ENCODE measurements at places on chromosomes 2 and 18.
A peak's percentile ranks its signal among the peaks of the same experiment; 100 is the strongest.

DNA sequence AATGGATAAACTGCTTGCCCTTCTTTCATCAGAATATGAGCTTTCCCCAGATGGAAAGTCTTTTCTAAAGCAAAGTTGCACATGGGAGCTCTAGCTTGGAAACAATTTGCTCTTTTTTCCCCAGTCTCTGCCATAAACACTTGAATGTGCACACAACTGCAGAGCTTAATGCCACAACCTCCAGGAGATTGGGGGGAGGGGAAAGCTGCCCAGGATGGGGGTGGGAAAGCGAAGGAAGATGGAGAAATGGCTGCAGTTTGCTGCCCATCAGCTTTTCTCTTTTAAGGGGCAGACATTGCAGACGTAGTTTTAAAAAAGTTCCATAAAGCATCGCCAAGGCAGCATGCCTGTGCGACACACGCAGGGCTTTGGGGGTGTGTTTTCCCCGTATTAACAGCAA, 1.5 kb downstream of the ACKR3 start:
- no peak for DNase-seq

DNA sequence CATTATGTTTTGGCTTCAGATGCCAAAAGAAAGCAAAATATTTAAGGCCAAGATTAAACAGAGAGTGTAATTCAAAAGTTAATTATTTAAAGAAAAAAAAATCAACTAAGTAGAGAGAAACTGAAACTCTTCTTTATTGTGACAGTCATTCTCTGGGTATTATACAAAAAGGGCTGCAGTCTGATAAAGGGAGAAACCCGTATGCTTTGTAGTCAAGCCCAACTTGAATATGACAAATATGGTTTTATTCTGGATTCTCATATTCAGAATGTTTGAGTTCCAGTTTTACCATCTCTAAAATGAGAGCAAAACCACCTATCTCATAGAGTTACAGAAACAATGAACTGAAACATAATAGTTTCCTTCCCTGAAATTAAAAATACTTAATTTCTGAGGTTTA, 8.2 kb downstream of the CDH2 start:
- DNase-seq, result no peak

DNA sequence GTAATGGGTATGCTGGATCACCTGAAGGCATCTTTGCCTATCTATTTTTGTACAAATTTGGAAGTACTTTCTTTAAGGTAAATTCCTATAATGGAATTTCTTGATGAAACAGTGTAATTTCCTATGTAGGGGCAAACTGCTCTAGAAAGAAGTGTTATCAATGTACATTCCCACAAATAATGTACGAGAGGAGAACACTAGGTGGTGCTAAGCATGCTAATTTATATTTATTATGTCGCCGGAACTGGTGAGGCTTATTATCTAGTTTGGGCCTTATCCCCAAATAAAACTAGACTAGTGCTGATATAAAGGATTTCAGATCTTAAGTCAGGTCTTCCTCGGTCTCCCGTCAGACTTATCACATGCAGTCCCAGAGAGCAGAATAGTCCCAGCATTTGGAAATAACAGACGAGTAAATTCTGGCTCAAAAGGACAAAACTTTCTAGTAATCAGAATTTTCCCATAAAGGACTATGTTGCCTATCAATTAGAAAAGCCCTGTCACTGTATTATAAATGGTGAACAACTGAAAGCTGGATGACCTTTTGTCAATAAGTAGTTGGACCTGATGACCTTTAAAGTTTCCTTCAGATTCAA, 86.9 kb upstream of the RBBP8 start:
- DNase-seq, result no peak

DNA sequence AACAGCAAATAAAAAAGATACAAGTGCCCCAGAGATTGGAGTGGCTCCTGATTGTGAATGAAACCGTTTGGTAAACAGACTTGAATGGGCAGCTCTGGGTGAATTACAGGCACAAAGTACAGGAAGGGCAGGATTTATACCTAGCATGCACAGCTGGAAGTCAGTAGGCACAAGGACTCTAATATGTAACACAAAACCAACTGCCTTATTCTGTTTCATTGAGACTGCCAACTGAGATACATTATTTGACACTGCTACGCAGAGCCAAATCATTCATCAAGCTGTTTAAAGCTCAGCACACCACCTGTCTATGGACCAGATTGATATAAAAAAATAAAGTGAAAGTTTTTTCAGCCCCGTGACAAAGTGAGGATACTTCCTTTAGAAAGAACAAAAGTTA, 541.2 kb downstream of the NUP35 start:
- DNase-seq, result no peak

DNA sequence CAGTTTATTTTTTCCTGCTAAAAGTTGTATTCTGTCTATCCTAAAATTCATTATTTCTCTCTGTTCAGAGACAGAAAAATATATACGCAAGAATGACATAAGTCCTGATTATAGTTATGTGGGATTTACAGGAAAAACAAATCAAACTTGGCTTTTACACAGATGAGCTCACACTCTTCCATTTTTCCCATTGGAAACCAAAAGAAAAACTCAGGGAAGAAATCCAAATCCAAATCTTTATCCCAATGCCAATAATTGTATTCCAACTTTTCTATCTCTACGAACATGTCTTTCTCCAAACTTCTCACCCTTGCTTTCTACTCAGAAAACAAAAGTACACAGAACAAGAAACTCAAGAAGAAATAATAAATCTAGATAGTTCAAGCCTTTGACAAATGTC, 249.1 kb upstream of the TMEFF2 start:
- DNase-seq, result no peak

DNA sequence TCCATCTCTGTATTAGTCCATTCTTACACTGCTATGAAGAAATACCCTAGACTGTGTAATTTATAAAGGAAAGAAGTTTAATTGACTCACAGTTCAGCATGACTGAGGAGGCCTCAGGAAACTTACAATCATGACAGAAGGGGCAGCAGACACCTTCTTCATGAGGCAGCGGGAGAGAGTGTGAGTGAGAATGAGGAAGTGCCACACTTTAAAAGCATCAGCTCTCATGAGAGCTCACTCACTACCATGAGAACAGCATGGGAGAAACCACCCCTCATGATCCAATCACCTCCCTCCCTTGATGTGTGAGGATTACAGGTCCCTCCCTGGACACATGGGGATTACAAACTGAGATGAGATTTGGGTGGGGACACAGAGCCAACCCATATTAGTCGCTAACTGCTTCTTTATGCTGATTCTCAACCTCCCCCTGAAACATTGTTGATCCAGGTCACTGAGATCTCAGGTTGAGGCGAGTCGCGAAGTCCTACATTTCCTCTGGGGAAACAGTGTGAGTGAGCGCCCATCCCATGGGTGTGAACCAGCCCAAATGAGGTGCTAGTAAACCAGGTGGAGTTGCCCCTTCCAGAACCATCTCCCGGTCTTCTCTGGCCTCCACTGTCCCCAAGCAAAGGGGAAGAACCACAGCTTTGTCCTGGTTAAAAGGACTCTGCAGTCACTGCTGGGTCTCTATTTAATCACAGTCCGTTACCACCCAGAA, 123.8 kb downstream of the CAPN13 start:
- no peak for DNase-seq

GRCh38 chr2:19860022-19860421, 41.8 kb downstream of the TTC32 start:
- DNase-seq, result no peak

DNA sequence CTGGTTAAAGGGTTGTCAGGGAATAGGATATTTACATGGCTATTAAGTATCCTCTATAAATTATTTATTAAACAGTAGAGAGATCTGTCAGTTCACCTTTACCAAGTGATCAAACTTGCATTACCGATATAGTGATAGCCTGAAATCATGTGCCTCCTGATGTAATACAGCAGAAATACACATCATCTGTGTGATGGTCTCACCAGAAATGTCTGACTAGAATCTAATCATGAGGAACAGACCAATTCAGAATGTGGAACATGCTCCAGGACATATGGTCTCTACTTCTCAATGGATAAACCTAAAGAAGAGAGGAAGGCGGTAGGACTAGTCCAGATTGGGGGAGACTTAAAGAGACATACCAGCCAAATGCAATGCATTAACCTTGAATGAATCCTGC, 6.2 kb downstream of the VPS54 start:
- DNase-seq, result no peak

DNA sequence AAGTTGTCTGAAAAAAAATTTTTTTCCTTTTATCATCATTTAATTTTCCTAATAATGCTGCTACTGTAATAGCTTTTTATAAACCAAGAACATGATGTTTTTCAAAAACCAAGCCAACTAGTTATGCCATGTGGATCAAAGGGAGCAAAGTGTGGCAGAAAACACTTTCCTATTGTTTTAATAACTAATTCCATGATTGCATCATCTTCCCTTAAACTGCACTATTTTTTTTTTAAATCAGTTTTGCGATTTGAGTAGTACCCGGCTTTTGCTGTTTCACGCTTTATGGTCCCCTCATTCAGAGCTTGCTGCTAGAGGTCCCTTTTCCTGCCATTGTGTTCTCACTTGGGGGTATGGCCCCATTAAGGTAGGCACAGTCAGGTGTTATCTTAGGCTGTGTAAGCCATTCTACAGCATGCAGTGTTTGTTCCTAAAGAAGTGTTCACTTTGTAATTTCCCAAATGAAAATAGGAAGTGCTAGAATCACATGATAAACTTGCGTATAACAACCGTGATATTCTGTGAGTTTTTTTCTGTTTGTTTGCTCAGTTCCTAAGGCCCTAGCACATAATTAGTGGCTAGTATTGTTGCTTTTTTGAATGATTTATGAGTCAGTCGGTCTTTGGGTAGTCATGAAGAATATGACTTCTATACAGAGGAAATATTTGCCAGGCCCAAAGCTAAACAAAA, 225.8 kb downstream of the PTGR3 start:
- no peak for DNase-seq

- DNase-seq, result peak; percentile 53
Observed at GRCh38 chr2:20434588-20435294, 12.1 kb upstream of the RHOB start.

- no peak for DNase-seq
Observed at GRCh38 chr2:223500709-223501108, 101.5 kb downstream of the SCG2 start.
